ENCODE measurements at places on chromosomes 7 and 10.

DNA sequence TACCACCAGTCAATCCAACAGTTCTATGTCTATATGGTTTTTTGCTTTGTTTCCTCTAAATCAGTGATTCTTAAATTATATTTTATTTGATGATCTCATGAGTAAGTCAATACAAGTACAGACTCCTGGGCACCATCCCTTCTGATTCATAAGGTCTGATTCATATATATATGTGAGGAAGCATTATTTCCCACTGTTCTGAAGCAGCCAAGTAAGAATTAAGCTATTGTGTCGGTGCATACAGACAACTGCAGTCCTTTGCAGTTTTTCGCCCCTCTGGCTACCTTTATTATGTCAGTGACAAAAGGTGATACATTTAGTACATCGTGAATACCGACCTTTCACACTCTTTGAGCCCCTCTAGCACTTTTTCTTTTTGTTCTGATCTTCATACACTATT is 1079.6 kb upstream of the C7orf33 start:
- no peak for DNase-seq

- DNase-seq, result no peak
Observed at GRCh38 chr10:59435707-59436106, 73.4 kb upstream of the FAM13C start.

DNA sequence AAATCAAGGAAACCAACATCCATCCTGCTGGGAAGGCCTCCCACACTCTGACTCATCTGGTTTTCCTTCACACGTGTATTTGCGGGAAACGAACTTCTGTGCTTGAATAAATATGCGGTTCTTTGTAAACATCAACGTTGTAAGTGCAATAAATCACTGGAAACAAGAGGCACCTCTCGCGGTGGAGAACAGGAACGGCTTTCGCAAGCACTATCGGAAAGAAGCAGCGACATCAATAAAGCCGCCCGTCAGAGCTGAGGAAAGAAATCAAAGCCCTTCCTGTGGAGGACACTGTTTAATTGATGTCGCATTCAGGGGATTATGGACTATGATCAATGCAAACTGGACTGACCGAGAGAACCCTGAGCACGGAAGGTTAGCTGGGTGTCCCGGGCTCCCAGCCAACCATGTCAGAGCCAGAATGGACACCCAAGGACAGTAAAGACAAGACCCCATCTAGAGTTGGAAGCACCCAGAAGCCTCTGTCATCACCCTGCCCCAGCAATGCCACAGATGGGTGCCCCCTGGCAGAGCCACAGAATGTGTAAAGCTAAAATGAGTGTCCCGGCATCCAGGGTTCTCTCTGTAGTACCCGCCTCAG is 37.6 kb downstream of the OAT start:
- no peak for DNase-seq

GRCh38 chr10:127298381-127298780 is 102.0 kb upstream of the INSYN2A start:
- no peak for DNase-seq

GRCh38 chr10:76034353-76035205 is 603.2 kb downstream of the LRMDA start:
- DNase-seq, result no peak

DNA sequence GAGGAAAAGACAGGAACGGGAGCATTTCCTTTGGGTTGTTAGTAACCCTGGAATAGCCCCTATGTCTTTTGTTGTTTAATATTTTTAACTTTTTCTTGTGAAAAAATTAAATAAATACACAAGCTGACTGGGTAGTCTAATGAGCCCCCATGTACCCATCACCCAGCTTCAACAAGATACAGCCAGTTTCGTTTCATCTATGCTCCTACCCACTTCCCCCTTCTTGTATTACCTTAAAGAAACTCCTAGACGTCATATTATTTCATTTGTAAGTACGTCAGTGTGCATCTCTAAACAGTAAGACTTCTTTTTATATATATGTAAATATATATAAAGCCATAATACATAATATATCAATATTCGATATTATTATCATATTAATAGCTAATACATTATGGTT is 42.8 kb upstream of the NUB1 start:
- DNase-seq, result no peak

GRCh38 chr10:13536674-13537366 is 8.0 kb upstream of the BEND7 start:
- no peak for DNase-seq

GRCh38 chr7:5278766-5279165 is 4.0 kb upstream of the SLC29A4 start:
- no peak for DNase-seq

DNA sequence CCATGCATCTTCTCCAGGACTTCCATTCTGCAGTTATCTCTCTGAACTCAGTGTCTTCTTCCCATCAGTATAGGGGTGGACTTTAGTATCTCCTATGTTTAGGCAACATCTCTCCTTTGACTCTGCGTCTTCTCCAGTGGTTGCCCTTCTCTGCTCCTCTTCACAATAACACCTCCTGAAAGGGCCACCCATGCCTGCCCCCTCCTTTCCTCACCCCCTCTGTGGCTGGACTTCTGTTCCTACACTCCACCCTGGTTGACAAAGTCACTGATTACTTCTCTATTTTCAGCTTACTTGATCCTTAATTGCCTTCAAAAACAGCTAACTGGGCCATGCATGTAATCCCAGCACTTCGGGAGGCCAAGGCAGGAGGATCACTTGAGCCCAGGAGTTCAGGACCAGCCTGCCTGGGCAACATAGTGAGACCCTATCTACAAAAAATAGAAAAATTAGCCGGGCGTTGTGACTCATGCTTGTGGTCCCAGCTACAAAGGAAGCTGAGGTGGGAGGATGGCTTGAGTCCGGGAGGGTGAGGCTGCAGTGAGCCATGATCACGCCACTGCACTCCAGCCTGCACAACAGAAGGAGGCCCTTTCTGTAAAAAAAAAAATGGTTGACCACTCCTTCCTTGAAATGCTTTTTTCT is 13.7 kb downstream of the SRGN start:
- DNase-seq, result no peak

DNA sequence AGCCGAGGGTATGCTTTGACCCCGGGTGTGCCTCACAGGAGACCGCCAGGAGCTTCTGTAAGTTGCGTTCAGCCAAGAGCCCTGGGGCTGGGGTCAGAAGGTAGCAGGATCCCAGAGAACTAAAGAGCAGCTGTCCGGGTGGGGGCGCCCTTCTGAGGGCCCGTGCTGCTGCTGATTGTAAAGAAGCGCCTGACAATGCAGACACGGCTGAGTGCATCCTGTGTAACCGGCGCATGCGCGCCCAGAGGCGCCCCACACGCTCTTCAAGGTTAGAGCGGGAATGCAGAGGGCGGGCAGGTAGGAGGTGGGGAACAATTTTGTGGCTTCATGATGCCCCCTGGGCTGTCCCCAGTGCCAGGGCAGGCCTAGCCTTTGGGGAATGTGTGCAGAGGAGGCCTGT is 210.2 kb upstream of the CTBP2 start:
- DNase-seq, result no peak

- DNase-seq, result no peak
Observed at GRCh38 chr10:128421371-128422160, 295.3 kb upstream of the MKI67 start.

DNA sequence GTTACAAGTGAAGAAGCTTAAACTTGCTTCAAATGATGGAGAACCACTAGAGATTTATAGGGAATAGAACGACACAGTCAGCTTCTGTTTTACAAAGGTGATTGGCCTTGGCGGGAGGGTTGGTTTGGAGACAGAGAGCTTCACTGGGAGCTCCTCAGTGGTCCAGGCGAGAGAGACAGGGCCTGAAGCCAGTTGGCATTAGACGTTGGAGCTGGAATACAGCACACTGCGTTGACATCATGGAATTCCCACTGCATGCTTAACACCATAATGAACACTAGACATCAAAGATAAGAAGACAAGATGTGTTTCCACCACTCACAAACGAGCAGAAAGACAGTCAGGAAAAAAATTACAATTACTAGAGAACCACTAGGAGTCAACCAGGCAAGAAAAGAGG is 67.8 kb downstream of the TBXAS1 start:
- DNase-seq, result no peak

- no peak for DNase-seq
Observed at GRCh38 chr10:71547876-71548846, 151.4 kb downstream of the CDH23 start.

DNA sequence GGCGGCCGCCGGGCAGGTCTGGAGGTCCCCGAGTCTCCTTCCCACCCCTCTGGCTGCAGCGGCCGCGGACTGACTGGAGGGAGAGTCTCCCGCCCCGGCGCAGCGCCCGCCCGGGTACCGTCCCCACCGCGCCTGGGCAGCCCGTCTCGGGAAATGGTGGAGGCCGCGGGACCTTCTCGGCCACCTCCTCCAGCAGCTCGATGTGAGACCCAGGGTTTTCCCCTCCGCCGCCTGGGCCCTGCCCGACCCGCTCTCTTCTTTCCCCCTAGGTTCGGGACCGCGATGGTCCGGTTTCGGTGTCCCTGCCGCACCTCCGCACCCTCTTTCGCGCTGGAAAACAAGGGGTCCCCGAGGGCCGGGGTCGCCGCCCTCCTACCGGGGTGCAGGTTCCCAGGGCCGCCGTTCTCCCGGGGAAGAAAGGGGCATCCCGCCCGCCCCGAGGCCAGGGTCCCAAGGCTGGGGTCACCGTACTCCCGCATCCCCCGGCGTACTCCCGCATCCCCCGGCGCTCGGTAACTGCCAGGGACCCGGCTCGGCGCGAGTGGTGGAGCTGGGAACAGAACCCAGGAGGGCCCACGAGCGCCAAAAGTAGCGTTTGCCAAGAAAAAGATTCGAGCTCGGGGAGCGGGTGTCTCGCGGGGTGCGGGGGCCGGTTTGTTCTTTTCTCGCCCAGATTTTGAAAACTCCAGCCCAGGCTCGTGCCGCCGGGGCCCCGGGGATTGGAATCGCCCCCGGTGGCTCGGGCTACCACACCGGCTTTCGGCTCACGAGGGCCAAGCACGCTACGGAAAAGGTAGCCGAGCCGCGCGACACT is 3.4 kb downstream of the TNRC18 start:
- DNase-seq, result no peak

DNA sequence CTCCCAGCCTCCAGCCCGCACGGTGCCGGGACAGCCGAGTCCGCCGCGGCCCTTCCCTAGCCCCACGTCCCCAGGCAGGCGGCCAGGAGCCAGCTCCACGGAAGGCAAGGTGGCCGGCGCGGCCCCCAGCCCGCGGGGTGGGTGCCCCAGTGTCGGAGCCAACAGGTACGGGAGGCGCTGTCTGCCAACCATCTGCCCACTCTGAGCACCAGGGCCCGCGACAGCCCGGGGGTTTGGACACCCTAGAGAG is 75.8 kb downstream of the CALN1 start:
- DNase-seq, result no peak

DNA sequence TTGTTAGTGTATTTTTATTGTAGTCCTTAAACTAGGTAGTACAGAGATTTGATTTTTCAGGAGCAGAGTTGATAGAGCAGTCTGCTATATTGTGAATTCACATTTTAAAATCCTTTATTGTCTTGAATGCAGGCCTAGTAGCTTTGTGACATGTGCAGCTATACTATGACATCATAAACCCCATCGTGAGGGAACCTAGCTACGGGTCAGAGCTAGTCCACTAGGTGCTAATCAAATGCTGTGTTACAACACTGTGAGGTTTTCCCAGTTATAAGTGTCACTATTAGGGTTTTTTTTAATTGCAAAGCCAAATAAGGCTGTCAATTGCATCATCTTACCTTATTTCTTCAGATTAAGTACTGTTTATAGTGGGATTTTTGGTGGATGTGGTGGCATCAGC is 40.7 kb downstream of the CREM start:
- DNase-seq, result no peak

GRCh38 chr7:85023066-85023712 is 163.7 kb downstream of the SEMA3D start:
- DNase-seq, result no peak

GRCh38 chr7:103870664-103871063 is 118.8 kb downstream of the RELN start:
- DNase-seq, result no peak

DNA sequence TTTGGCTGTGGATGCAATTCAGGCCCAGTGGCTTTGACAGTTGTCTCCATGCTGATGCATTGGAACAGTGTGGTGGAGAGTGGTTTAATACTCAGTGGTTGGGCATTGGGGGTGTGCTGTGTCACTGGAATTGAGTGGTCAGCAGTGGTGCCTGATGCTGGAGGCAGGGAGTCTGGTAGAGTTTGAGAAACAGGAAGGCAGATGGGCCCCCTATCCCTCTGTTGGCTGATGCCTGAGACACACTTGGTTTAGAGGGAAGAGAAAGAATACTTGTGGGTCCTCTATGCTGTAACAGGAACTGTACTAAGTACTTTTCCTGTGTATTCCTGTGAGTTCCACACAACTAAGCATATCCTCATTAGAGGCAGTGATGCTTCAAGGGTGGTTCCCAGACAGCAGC is 55.4 kb downstream of the EEPD1 start:
- no peak for DNase-seq

DNA sequence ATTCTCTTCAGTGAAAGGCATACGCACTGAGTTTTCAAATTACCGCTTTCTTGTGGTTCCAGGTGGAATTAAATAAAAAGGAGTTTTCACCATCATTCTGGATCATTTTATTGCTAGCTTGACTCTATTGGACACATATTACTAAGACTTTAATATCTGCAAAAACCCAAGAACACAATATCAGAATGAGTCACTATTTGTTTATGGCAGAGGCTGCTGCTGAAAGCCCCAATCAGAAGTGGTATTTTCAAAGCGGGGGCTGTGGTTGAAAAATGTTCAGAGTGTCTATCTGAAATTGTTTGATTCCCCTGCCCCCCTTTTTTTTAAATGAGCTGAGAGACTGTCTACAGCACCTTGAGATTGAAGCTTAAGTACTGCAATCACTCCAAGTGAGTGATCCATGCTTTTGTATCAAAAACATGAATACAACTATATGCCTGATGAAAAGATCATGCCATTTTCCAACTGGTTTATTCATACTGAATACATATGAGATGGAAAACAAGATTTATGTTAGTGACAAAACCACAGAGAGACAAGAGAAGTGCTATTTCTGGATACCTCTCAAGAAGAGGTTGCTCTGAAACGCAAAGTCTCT is 376.4 kb downstream of the HTR7 start:
- no peak for DNase-seq

DNA sequence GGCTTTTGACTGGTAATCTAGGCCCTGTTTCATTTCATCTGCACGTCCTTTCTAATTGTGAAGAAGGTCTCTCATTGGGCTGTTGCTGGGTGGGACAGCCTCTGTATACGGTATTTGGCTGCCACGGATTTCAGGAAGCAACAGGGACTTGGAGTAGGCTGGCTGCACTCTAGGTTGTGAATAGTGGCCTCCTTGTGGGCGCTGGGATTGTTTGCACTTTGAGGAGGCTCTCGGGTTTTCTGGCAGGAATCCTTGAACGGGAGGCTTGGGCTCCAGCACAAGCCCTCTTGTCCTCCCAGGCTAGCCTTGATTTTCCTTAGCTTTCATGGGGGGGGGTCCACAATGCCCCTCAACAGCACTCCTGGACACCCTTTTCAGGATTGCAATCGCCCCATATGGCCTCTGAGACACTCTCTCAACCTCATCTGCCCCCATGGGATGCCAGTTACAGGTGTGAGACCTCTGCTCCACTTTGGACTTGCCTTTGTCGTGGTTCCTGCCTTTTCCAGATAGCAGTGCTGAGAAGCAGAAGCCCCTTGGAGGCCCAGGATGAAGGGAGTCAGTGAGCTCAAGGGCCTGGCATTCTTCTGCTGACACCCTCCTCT is 33.9 kb upstream of the ZNF273 start:
- no peak for DNase-seq
